CD4-positive, alpha-beta T cell treated with Interleukin-17A for 4 hours (primary cell): ENCODE measurements at places on chromosomes 3 and 15.
A peak's percentile ranks its signal among the peaks of the same experiment; 100 is the strongest.

DNA sequence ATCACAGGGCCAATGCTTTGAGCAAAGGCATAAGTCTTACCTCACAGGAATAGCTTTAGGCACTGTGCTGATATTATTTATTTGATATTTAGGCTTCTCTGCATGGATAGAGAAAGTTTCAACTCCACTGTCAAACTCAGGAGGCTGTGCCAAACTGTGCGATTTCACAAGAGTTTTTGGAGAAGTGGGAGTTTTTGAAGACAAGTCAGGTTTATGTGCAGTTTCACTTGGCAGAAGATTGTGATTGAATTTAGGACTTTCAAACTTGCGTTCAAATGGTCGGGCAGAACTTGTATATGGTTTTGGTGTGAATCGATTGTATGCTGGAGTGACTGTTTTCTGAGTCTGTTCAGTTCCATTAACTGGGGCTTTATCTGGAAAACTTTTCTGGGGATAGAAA is 113.7 kb downstream of the TJP1 start:
- no peak for DNase-seq

DNA sequence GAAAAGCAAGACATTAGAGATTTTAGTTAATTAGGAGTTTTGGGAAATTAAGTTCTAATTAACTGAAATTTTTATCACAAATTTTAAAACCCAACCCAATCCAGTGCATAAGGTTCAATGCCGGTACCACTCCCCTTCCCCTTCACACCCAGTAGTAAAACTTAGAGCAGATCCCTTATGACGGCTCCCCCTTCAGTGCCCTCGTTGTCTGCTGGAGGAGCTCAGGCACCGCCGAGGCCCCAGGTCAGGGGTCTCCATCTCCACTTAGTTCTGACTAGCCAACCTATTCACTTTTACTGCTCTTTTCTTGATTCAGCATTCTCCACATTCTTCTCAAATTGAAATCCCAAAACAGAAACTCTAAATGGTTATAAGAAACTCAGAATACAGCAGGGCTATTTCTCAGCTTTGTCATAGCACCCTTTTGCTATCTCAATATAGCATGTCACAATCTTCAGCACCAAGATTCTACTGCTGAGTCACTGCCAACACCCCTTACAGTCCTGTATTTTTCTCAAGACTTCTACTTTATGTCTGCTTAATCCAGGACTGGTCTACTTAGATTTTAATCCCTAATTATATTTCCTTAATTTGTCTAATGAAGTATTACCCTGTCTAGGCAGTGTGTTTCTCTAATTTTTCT is 39.8 kb downstream of the TUBGCP4 start:
- DNase-seq = no peak

- DNase-seq = no peak
These were observed 94.9 kb upstream of the CHD2 start for GRCh38 chr15:92805080-92805690.

- no peak for DNase-seq
These were observed 292.1 kb downstream of the DIPK2A start for GRCh38 chr3:144263706-144264105.

- DNase-seq = no peak
These were observed 182.7 kb downstream of the CNTN6 start for GRCh38 chr3:1275495-1275894.

GRCh38 chr3:89613241-89613640 is 505.8 kb downstream of the EPHA3 start:
- no peak for DNase-seq

DNA sequence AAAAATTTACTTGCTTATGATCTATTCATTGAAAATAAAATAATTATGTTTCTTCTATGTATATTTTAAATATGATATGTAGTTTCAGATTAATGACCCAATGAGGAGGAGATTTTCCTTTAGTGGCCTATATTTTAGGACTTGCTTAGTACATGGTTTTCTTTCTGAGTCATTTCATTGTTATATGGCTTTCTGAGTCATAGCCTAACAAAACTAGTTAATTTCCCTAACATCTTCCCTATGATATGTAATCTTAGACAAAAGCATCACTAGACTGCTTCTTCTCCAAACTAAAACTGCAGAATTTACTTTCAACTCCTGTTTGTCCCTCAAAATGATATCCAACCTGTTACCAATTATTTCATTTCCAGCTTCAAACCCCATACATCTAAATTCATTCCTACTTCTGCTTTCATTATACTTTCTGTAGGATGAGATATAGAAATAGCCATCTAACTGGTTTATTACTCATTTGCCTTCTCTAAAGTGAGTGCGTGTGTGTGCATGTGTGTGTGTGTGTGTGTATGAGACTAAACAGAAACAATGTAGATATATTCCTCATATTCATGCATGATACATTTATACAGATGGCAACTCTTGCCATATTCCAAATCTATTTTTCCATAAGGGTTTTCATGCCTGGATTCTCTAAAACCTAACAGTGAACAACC is 915.0 kb upstream of the GBE1 start:
- no peak for DNase-seq

- no peak for DNase-seq
These were observed 189.9 kb downstream of the WNT5A start for GRCh38 chr3:55297245-55297644.

DNA sequence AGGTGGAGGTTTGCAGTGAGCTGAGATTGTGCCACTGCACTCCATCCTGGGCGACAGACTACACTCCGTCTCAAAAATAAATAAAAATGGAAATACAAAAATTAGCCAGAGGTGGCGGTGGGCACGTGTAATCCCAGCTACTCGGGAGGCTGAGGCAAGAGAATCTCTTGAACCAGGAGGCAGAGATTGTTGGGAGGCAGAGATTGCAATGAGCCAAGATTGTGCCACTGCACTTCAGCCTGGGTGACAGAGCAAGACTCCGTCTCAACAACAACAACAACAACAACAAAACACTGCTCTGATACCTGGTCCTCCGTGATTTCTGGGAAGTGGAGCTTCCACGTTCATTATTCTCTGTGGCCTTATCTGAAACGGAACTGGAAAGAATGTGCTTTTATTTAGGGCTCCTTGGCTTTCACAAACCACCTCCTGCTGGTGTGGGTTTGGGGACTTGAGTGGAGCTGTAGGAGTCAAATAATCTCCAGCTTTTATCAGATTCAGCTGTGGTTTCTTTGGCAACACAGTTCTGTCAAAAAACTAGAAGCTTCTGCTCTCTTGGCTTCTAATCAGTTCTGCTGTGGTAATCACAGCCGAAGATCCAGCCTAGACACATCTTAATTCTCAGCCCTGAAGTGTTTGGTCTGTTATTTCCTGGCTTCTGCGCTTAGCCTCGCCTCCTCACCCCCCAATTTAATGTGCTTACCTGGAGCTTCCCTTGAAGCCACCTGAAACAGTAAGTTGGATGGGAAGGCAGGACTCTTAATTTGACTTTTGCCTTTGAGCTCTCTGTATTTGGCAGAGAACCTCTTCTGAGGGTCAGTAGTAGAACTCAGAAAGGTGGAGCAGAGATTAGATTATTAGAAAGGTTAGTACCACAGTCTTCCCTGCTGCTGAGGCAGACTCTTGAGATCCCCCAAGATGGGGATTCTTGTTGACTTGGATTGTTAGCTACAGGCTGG is 21.4 kb downstream of the IRAK2 start:
- DNase-seq = peak; percentile 42

DNA sequence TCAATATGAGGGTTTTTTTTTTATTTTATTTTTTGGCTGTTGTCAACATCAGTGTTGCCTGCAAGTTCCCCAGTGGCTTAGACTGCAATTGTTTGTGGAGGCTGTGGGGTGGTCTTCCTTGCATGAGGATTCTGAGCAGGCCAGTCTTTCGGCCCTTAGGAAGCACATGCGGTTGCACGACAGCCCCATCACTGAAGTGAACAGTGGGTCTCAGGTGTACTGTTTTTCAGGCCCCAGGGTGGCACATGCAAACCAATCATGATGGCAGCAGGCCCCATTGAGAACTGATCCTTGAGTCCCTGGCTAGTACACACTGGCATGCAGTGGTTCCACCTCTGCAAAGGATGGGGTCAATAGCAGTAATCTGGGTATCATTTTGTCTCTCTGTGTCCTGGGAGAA is 768.7 kb downstream of the EPHA3 start:
- DNase-seq = no peak

- DNase-seq = no peak
These were observed 222.5 kb downstream of the SUCLG2 start for GRCh38 chr3:67431887-67432286.

GRCh38 chr15:38620851-38621594 is 56.4 kb upstream of the RASGRP1 start:
- DNase-seq = no peak

- no peak for DNase-seq
These were observed 15.7 kb downstream of the SUSD5 start for GRCh38 chr3:33202711-33203457.

GRCh38 chr3:111961461-111962164 is 17.2 kb upstream of the ABHD10 start:
- no peak for DNase-seq

DNA sequence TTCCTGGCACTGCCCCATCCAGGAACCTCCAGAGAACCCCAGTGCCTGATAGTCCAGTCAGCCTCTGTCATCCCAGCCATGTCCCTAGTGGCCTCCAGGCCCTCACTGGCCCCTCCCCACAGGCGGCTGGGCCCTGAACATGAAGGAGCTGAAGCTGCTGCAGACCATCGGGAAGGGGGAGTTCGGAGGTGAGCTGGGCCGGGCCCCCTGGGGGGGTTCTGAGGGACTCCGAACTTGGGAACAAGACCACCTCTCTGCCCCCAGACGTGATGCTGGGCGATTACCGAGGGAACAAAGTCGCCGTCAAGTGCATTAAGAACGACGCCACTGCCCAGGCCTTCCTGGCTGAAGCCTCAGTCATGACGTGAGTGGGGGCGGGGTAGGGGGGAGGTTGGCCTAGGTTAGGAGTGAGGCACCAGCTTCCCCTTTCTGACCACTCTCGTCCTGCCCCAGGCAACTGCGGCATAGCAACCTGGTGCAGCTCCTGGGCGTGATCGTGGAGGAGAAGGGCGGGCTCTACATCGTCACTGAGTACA is 12.0 kb upstream of the LMAN1L start:
- DNase-seq = no peak

GRCh38 chr3:30282154-30282696 is 324.2 kb upstream of the TGFBR2 start:
- DNase-seq = no peak

DNA sequence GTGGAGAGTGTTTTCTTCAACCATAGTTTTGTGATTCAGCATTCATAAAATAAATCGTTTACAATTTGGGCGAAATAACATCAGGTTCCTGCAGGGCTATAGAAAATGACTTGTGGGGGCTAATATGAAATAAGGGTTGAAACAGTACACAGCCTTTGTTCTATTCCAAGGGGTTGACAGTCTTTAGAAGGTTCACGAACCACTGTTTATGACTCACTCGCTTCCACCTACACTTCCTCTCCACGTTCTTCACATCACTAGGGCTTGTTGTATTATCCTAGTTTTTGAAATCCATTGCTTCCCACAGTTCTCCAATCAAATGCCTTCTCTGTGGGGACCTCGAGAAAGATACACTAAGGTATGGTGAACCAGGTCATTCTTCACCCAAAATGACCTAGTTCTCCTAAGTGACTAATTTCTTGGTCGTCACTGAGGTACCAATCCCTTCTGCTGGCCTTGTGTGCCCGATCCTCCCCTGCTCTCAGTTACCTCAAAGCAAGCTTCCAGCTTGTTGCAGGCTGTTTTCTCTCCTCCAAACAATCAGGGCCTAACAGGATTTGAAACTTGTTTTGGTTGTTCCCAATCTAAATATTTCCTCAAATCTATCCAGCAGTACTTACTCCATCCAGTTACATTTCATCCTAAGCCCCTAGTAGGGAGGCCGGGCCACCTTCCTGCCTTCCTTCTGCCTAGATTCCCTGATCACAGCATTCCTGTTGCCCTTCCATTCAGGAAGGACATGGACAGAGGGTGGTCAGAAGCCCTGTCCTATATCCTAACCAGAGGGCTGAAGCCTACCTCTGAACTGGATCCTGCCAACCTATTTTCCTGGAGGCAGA is 23.1 kb upstream of the TBL1XR1 start:
- DNase-seq = no peak

- no peak for DNase-seq
These were observed 776.9 kb upstream of the ARPP21 start for GRCh38 chr3:34862456-34862855.

DNA sequence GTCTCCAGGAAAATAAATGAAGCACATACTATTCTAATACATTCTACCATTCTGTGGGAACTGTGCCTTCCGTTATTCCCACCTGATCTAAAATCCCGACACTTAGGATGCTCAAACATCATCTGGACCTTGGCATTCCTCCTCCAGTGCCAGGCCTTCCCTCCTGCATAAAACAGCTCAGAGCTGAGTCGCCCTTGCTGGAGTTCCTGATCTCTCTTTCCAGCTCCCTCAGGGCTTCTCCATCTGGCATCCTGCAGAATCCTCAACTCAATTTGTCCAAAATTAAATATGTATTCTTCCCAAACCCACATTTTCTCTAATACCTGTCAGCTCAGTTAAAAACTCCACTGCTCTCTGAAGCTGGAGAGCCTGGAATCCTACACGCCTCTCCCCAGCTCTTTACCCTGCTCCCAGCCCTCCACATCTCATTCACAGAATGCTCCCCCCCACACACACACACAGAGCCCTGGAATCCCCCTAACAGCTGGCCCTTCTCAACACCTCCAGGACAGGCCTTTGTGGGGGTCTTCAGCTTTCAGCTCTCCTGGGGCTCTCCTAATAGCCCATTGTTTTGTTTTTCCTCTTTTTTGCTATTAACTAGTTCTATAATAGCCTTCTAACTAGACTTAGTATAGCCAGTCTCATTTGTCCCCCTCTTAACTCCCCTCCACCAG is 78.5 kb downstream of the HMG20A start:
- DNase-seq = no peak

DNA sequence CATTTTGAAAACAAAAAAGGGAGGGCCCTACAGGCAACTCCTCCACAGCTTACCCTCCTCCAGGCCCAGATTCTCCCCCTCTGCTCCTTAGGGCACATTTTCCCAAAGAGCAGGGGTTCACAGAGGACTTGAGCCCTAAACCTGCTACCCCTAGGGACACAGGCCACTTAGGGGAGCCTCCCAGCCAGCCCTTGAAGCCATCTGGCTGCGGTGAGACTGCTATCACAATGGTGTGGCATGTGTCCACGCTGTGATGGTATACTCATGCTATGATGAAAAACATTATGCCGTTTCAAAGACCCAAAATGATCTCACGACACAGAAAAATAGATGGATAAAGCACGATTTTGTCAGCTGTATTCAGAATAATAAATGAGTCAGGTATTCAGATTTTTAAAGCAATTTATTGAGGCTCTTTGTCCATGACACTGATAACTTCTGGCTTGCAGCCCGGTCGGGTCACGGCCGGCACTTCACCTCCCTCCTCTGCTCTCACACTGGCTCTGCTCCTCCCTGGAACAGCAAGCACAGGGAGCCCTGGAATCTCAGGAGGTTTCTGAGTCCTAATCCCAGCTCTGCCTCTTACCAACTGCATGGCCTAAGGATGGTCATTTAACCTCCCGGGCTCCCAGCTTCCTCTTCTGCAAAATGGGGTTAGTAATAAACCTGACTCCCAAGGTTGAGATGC is 115.3 kb downstream of the MEGF11 start:
- no peak for DNase-seq

DNA sequence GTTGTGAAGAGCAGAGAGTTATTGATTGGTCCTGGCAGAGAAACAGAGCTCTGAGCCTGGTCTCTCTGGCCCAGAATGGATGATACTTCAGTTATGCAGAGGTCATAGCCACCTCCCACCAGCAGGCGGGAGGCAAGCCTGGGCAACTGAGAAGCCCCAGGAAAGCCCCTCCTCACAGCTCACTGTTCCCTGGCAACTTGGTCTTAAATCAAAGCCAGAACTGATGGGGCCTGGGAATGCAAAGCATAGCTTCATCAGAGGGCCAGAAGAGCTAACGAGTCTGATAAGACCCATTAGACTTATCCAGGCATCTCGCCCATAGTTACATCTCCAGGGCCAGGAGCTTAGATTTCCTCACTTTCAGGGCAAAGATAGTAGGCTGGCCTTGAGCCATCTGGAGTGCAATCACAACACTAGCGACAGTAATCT is 5.5 kb upstream of the COLQ start:
- no peak for DNase-seq
